ENCODE measurements at places on chromosomes 1 and 21.

DNA sequence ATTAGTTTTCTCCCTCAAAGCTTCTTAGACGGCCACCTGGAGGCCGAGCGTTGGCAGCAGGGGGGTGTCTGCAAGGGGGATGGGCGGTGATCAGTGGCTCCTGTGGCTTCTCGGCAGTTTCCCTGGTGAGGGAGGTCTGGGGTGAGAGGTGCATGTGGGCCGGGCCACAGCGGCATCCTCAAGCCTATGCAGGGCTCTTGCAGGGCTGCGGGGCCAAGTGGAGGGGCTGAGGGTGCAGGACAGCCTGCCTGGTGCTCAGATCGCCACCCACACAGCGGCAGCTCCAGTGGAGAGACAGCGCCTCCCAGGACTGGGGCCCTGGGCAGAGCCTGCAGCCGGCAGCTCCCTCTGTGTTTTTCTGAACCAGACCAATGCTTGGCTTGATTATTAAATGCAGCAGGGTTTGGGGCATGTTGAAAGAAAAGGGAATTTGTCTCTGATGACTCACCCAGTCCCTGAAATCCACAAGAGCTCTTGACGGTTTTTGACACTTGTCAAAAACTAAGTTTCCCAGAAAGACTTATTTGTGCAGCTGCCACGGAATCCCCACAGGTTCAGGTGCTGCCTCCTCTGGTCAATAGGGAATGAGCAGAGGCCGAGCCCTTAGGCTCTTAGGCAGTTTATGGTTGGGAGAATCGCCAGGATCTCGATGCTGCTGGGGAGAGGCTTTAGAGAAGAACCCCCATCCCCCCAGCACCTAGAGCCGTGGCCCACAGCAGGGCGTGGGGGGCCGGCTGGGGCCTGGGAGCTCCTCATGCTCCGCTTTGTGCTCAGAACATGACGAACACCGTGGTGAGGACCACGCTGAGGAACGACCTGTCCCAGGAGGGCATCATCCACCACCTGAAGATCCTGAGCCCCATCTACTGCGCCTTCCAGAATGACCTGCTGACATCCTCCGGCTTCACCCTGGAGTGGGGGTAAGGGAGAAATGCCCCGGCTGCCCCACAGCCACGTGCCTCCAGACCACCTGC lies 54.7 kb downstream of the UMODL1 start:
- ATAC-seq: no peak

DNA sequence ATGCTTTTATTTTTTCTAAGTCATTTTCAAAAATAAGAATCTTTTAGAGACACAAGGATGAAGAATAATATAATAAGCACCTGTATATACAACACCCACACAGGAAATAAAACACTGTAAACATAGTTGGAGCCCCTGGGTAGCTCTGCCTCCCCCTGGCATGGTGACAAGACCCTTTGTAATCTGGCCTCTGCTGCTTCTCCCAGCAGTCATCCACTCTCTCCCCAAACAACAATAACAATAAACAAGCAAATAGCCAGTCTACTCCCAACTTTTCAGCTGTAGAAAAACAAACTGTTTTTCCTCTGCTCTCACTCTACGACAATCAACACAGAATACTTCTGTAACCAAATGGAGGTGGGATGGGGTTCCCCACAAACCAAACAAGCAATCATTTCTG lies 110.1 kb downstream of the CSMD2 start:
- ATAC-seq: no peak

- no peak for ATAC-seq
Measured at GRCh38 chr1:200275415-200275814, 134.4 kb downstream of the ZNF281 start.

- no peak for ATAC-seq
Measured at GRCh38 chr1:98821379-98821778, 159.9 kb downstream of the SNX7 start.

GRCh38 chr1:11518791-11519628 lies 40.1 kb downstream of the DISP3 start:
- ATAC-seq: no peak

- ATAC-seq: no peak
Measured at GRCh38 chr1:6033124-6033523, 12.6 kb upstream of the KCNAB2 start.

- no peak for ATAC-seq
Measured at GRCh38 chr1:77238462-77238861, 19.2 kb upstream of the PIGK start.

DNA sequence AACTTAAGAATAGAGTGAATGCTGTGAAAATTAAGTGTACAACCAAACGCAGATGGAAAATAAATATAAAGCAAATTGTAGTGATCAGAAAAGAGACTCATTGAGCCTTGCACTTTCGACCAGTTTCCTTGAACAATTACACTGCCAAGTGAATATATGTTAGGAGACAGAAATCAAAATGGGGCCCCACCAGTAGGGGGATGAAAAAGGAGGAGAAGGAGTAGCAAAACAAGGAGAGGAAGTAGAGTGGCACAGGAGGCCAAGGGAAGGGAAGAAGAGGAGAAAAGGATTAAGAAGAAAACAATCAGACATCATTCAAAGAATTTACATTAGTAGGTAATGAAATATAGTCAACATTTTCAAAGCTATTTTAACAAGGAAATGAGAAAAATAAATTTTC lies 1770.6 kb downstream of the PLA2G4A start:
- no peak for ATAC-seq

DNA sequence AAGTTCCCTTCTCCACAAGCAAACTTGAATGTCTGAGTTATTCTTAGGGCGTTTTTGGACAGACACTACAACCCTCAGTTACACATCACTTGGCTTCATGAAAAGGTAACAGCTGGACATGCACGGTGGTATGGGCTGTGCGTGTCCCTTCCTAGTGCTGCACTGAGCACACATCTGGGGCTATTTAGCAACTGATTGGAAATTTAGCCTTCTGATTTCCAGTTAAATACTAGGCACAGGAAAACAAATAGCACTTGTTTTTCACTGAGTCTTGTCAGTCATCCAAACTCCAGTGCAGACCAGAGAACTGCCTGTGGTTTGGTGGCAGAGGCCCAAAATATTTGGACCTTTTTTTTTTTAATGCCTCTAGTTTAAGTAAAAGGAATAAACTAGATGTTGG lies 134.7 kb downstream of the TGFBR3 start:
- no peak for ATAC-seq

GRCh38 chr1:234893725-234894630 lies 234.7 kb downstream of the TOMM20 start:
- ATAC-seq: peak; percentile 93

- ATAC-seq: no peak
Measured at GRCh38 chr1:42290130-42290529, 44.9 kb downstream of the FOXJ3 start.

GRCh38 chr1:5645135-5645399 lies 347.2 kb downstream of the NPHP4 start:
- ATAC-seq: no peak

DNA sequence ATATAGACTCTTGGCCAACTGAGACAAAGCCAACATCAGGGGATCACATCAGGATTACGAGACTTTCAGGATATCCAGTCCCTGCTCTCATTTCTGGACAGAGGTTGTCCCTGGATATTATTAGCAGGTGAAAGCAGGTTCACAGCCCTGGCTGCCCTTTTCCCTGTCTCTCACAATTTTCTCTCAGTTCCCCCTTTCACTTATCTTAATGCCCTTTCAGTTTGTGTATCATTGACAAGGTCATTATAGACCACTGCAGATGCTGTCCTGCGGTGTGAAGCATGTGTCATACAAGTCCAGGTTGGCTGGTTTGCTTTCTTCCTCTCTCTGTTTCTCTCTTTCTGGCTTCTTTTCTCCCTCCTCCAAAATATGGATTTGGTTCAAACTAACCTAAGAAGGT lies 2.1 kb upstream of the KLHDC9 start:
- ATAC-seq: no peak

DNA sequence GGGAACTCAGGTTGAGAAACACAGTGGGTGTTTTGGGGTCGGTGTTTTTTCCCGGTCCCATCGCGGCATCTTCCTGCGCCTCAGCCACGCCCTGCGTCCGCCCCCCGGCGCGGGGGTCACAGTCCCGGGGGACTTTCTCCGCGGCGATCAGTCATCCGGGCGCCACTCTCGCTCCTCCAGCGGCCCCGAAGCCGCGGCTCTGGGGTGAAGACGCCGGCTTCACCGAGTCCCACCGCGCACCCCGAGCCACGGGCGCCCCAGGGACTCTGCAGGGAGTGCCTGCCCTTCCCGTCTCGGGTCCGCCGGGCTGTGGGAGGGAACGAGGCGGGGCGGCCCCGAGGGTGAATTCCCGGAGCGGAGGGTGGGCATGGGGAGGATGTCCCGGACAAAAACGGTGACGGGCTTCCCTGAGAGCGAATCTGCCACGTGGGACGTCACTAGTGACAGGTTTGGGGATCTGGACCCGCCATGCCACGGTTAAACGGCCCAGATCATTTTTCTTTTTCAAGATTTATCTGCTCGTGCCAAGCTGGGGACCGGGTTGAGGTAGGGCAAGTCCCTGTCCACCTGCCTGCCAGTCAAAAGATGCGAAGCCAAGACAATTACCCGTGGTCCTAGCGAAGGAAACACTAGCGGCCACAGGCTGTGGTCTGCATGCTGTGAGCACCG lies 717 bp upstream of the BATF3 start:
- ATAC-seq: peak; percentile 26

- ATAC-seq: no peak
Measured at GRCh38 chr1:78005755-78006154, 1.0 kb downstream of the DNAJB4 start.

- no peak for ATAC-seq
Measured at GRCh38 chr1:179202161-179202560, 27.3 kb downstream of the ABL2 start.

DNA sequence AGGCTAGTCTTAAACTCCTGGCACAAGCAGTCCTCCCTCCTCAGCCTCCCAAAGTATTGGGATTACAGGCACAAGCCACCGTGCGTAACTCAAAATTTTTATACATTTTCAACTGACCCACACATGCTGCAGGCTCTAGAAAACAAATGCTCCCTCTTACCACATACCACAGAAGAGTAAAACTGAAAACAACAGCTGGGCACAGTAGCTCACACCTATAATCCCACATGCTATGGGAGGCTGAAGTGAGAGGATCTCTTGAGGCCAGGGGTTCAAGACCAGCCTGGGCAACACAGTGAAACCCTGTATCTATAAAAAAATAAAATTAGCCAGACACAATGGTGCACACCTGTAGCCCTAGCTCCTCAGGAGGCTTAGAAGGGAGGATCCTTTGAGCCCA lies 56.7 kb downstream of the AKT3 start:
- peak; percentile 36 for ATAC-seq

DNA sequence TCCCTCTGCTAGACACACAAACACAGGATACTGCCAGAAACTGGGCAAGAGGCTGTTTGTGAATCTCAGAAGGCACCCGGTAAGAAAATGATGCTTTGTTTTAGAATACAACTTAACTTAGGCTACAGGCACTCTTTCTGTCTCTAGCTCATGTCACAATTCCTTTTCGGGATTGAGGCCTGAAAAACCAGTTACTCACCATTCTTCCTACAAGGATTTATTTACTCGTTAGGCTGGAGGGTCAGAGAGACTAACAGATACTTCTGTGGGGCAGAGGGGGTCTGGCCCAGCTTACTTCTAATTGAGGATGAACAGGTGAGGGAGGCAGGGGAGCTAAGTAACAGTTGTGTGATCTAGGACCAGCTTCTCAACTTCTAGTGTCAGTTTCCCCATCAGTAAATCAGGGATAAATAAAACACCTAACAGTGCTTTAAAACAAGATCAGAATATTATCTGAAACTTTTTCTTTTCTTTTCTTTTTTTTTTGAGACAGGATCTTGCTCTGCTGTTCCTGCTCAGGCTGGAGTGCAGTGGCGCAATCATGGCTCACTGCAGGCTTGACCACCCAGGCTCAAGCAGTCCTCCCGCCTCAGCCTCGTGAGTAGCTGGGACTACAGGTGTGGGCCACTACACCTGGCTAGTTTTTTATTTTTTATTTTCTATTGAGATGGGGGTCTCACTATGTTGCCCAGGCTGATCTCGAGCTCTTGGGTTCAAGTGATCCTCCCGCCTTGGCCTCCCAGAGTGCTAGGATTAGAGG lies 31.9 kb downstream of the NFYC start:
- ATAC-seq: no peak

DNA sequence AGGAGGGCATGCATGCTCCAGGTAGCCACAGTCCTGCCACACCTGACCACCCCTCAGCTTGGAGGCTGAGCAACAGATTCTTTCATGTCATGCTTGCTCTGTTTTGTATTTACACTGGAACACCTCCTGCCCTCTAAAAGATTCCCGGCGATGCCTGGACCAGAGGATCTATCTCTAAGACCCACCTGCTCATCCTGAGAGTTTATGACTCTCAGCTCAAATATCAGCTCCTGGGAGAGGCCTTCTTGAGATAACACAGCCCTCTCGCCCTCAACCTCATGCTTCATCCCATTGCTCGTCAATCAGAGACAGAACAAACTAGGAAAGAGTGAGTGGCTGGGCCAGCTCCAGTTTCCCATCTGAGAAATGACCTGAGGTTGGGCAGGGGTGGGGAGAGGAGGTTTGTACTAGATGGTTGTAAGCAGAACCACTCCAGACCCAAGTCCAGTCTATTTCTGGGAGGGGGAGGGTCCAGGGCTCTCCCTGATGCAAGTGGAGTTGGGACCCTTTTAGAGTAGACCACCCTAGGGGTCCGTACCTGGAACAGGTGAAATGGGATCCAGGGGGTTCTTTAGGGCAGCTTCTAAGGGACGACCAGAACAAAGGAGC lies 524.5 kb downstream of the MATN1 start:
- ATAC-seq: no peak

GRCh38 chr1:64574301-64574700 lies 104.4 kb downstream of the CACHD1 start:
- no peak for ATAC-seq

DNA sequence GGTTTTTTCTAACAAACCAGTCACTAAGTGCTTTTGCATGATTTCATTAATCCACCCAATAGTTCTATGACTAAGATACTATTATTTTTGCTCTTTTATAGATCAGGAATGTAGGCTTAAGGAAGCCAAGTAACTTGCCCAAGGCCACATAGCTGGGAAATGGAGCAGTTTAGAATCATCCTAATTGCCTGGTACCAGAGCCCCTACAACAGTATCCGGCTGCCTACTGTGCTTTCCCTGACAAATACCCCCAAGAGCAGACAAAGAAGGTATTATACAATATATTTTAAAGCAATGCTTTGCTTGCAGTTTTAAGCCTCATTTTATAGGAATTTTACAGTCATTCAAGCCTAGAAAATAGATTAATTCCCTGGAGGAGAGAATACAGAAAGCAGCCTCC lies 45.5 kb upstream of the RASAL2 start:
- no peak for ATAC-seq

DNA sequence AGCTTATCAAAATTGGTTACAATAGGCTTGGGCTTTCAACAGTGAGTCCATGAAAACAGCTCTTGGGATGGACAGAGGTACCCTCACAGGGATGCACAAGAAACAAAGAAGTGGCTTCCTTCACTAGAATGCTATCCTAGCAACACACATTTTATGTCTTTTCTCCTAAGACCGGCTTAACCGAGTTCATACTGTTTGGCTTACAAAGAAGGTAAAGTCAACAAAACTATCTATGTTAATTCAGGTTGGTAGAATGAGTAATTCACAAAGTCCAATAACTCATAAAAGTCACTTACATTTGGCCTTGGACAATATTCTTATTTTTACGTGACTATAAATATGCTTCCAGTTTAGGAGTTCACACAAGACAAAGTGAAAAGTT lies 9.0 kb downstream of the ERG start:
- no peak for ATAC-seq

Measured in activated CD4-positive, CD25-positive, alpha-beta regulatory T cell treated with anti-CD3 and anti-CD28 coated beads, Interleukin-2, amount 50 U/mL, for 24 hours (primary cell).